CD4-positive, alpha-beta T cell treated with Interleukin-6 at 100 ng/mL for 8 hours (primary cell): ENCODE measurements at places on chromosomes 13 and 19.

GRCh38 chr19:7988307-7988706, 17.1 kb downstream of the ELAVL1 start:
- no peak for DNase-seq

DNA sequence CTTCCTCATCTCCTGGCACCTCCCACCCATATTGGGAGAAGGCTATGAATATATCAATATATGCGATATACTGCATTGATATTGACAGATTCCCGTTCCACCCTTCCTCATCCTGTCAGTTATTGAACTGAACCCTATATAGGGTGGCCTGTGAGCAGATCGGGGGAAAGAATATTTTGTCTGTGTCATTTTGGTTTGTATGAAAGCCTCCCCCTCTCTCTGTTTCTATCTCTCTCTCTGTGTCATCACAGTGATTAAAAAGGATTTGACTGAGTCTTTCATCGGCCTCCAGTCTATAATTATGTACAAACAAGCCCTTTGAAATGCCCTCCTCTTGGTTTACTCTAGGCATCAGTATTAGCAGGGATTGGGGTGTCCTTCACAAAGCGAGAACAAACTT, 35.7 kb downstream of the RASL11A start:
- DNase-seq, result no peak

GRCh38 chr19:17775991-17776803, 18.7 kb upstream of the B3GNT3 start:
- no peak for DNase-seq

- DNase-seq, result no peak
Measured at GRCh38 chr13:109447667-109448066, 338.7 kb downstream of the IRS2 start.

- peak; percentile 80 for DNase-seq
Measured at GRCh38 chr19:10505583-10506229, 2.5 kb upstream of the KEAP1 start.

DNA sequence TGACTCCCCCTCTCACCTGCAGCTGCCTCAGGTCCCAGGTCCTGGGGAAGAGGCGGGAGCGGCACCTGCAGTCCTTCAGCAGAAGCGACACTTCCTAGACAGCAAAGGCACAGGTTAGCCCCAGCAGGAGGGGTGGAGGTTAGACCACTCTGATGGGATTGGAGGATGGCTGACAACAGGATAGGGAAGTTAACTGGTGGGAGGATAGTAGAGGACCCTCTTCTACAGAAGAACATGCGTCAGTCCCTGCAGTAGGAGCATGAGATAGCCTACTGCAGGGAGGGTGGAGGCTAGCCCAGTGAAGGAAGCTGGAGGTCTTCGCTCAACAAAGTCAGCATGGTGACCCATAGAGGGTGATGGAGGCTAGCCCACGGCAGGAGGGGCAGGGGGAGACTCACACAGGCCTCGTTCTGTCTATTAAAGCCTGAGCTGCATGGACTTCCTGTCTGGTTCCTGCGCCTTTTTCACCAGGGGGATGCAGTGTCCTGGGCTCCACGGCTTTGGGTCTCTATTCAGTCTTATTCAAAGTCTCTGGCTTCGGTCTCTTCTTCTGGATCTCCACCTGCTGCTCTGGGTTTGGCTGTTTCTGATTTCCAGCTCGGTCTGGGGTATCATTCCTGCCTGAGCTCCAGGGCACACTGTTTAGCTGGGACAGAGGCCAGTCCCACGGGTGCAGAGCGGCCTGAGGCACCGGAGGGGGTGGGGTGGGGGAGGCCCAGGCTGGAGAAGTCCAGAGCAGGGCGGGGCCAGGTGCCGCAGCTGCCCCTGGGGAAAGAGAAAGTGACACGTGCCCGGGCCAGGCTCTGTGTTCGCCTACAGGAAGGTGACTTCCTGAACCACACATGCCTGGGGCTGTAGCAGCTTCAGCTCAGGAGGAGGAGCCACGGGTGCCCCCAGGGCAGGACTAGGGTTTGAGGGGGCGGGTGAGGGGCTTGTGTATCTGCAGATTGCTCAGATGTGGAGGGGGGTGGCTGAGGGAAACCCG, 7.3 kb downstream of the IFNL3 start:
- DNase-seq, result peak; percentile 59

- DNase-seq, result peak; percentile 73
Measured at GRCh38 chr13:99658261-99658991, 157.2 kb downstream of the TM9SF2 start.
